ENCODE measurements at places on chromosomes 7 and 10.

- ATAC-seq, result no peak
Measured at GRCh38 chr7:25536851-25537250, 308.6 kb upstream of the NPVF start.

GRCh38 chr10:3790272-3790671, 5.3 kb upstream of the KLF6 start:
- ATAC-seq, result no peak

DNA sequence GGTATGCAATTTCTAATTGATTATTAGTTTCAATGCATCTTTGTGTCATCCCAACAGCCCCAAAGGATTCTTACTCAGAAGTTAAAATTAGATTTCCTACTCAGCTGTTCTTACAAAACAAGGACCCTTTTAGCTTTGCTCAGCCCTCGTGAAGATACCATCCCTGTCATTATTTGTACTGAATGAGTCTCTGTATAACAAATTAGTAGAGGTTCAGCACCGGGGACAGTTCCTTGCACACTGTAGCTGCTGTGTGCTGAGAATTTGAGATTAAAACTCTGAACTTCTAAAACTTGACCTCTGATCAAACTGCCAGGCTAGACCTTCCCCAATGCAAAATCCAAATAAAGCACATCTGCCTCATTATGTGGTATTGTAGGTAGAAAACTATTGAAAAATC, 299.1 kb downstream of the LHFPL3 start:
- ATAC-seq, result no peak

- ATAC-seq, result no peak
Measured at GRCh38 chr10:118892255-118892654, 137.3 kb upstream of the NANOS1 start.

DNA sequence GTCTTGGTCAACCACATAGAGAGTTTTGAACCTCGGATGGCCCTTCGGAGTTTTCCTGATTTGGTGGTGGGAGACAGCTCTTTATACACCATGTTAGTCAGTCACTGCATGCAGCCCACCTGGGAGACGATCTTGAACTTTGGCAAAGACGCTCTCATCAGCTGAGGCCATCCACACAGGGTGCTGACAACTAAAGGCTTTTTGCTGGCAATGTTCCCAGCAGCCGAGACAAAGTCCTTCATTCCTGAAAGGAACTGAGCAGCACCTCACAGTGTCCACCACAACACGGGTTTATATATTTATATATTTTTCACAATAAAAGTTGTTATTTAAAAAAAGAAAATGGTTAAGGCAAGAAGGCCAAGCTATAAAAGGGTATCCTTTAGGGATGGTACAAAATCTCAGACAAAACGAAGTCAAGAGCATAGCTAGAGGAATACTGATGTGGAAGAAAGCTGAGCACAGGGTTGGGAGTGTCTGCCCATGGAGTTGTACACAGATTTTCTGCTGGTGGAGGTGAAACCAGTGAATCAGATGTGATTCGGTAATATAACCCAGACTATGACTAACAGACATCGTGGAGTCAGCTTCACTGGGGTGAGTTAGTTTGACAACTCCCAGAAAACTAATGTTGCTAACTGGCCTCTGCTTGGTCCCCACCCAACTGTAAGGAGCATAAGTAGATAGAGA, 27.4 kb upstream of the CAPZA2 start:
- peak; percentile 90 for ATAC-seq

- ATAC-seq, result peak; percentile 41
Measured at GRCh38 chr7:27172823-27173510, 1.2 kb downstream of the HOXA10 start.

GRCh38 chr7:16655394-16655793, 9.4 kb downstream of the BZW2 start:
- no peak for ATAC-seq

DNA sequence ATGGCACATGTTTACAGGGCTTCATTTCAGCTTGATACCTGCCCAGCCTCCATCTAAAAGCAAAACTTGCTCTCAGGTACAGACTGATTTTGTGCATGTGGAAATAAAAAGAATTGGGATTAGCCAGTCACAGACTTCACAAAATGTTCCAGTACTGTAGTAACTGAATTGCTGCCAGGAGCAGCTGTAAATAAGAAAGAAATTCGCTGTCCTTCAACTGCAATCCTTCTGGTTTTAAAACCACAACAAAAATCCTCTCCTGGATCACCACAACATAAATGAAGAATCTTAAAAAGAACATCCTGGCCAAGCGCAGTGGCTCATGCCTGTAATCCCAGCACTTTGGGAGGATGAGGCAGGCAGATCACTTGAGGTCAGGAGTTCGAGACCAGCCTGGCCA, 3.9 kb upstream of the MIOS start:
- ATAC-seq, result no peak

DNA sequence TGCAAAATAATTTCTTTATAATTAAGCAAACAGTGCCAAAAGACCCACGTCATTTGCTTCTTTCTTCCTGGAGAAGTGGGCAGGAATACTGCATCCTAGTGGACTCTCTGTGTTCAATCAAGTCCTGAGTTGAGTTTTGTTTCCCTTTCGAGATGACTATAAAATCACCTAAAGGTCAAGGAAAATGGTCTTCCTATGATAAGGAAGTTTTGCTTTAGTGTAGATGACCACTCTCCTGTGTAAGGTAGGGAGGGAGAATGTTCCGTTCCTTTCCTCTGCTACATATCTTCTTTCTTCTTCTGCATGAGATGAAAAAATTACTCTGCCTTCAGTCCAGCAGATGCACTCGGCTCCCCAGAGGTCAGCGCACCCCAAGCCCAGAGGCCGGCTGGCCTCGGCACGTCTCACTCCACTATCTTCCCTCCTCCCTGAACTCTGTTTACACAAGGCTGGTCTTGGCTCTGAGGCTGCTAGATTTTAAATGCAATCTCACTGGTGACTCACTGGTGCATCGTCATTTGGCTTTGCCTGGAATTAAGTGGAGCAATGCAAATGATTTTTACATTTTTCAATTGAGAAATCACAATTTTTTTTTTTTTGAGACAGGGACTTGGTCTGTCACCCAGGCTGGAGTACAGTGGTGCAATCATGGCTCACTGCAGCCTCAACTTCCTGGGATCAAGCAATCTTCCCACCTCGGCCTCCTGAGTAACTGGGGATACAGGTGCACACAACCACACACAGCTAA, 18.6 kb upstream of the VDAC2 start:
- peak; percentile 79 for ATAC-seq

- ATAC-seq, result peak; percentile 88
Measured at GRCh38 chr10:102616066-102616770, 28.1 kb upstream of the TRIM8 start.

DNA sequence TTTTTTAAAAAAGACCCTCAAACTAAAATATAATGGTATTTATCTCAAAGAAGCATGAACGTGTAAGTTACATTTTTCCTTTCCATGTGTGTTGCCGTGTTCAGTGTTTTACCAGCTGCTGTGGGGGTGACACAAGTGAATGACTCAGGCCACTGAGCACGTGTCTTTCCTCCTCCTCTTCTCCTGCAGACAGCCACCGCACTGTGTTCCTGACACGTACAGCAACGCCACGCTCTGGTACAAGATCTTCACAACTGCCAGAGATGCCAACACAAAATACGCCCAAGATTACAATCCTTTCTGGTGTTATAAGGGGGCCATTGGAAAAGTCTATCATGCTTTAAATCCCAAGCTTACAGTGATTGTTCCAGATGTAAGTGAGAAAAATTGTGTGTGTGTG, 29.7 kb downstream of the TMEM248 start:
- ATAC-seq, result peak; percentile 17

- ATAC-seq, result peak; percentile 78
Measured at GRCh38 chr10:114631666-114632417, 26.2 kb downstream of the ABLIM1 start.

DNA sequence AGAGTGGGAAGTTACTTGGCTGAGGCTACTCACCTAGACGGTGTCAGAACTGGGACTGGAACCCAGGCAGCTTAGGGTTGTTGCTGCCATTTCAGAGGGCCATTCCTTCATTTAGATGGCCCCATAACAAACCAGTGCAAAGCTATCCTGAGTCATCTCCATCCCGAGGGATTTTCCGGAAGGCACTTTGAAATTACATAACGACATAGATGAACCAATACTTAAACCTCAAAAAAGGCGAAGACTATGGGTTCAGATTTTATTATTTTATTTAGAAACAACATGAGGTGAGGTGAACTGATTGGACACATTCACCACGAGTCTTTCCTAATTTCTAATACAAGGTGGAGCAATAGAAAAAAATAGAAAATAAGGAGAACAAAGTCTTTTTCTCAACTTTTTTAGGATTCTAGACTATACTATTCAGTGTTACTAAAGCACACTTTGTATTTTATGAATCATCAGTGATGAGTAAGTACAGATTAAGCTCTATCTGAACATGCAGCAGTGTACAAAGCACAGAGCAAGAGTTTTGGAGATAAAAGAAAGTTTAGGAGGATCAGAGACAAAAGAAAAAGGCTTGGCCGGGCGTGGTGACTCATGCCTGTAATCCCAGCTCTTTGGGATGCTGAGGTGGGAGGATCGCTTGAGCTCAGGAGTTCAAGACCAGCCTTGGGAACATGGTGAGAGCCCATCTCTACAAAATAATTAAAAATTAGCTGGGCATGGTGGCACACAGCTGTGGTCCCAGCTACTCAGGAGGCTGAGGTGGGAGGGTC, 79.5 kb upstream of the SVIL start:
- no peak for ATAC-seq

GRCh38 chr7:107312418-107312817, 143.6 kb downstream of the HBP1 start:
- ATAC-seq, result no peak

DNA sequence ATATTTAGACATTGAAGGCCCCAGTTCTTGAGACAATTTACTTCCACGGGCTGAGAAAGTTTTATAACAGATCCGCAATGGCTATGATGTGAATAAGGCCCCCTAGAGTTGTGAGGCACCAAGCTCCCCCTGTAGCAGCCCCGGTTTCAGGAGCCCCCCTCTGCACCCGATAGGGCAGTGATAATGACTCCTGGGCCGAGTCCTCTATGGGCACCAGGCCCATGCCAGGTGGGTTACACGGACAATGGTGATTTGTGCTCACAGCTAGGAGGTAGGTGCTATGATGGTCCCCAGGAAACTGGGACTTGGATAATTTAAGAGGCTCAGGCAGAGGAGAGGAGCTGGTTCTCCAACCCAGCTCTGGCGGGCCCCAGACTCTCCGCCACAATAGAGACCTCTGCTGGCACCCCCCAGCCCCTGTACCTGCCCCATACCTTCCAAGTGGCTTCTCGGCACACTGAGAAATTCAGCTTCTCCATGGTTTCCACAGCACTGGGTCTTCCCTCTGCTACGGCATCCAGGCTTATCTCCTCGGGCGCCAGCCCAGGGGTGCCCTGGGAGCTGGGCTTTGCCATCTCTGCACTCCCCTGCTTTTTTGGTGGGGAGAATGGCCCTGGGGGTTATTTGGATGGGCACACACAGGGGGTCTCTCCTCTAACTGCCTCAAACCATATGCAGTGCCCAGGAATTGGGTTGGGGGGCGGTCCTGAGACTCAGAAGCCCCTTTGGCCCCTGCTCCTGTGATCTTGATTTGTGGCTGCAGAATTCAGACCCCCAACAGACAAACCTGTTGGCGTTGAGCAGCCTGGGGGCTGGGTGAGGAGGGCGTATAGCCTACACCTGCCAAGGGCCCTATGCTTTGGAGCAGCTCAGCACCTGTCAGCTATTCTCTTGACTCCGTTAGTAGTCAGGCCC, 12.2 kb upstream of the KCP start:
- no peak for ATAC-seq

GRCh38 chr10:79384773-79385391, 37.6 kb downstream of the PPIF start:
- ATAC-seq, result no peak

- no peak for ATAC-seq
Measured at GRCh38 chr10:101767600-101767945, 8.3 kb downstream of the FGF8 start.

DNA sequence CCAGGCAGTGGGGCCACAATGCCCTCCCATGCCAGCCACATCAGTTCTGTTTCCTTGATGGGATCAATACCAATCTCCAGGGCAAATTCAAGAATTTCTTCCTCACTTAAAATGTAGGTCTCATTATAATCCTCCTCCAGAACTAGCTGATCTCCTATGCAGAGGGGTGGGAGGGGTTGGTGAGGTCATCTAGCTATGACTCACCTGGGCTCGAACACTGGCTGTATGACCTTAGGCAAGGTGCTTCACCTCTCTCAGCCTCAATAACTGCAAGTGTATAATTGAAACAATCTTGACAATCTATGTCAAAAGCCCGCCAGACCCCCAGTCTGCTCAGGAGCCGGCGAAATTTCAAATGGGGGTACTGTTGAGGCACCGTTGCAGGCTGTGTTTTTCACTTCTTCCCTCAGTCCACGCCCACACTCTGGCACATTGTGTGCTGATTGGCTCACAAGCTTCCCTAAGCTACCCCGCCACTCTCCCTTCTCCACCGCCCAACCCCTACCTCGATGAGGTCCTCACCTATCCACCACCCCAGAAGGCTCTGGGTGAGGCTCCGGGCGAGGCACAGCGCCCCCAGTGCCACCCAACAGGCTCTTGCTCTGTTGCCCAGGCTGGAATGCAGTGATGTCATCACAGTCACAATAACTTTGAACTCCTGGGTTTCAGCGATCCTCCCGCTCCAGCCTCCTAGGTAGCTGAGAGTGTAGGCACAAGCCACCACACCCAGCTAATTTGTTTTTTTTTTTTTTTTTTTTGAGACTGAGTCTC, 70.5 kb downstream of the ZNF22 start:
- peak; percentile 57 for ATAC-seq

DNA sequence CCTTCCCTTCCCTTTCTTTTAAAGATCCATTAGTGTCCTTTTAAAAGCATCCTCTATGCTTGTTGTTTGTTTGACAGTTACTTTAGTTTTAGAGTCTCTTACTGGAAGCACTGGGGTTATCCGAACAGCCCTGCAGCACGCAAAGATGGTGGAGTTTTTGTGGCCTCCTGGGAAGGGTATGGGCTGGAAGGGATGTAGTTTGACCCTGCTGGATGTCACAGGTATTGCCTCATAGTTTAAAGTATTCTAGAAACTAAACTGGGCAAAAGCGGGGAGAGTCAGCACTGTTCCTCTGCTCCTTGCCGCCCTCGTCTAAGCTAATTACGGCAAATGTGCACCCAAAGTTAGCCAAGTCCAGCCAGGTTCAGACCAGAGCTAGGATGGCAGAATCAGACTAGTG, 35.8 kb upstream of the GNAI1 start:
- ATAC-seq, result no peak

- ATAC-seq, result no peak
Measured at GRCh38 chr7:120337308-120337907, 64.4 kb downstream of the KCND2 start.

Data from motor neuron (in vitro differentiated cells).